SW 1271 (cell line): ENCODE measurements at places on chromosomes 5 and 9.

GRCh38 chr9:14313378-14313940, 482 bp downstream of the NFIB start:
- no peak for DNase-seq

- DNase-seq: no peak
Observed at GRCh38 chr5:114362197-114362976, 517 bp downstream of the KCNN2 start.

GRCh38 chr5:90223756-90224155, 185.8 kb downstream of the CETN3 start:
- DNase-seq: no peak

DNA sequence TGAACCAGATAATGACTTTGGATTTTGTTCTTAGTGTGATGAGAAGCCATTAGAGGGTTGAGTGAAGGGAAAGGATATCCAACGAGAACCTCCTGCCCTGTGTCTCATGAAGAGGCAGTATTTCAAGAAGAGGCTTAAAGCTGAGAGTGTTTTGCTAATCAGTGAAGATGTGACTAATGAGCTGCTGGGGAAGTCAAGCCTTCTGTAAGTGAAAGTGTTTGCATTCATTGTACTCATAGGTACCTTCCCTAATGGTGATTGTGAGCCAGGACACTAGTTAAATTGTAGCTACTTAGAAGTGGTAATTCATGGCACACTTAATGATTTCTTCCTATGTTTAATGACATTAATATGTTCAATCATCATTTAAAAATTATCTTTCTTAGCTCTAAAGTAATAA, 23.7 kb downstream of the PIP5K1B start:
- DNase-seq: no peak

DNA sequence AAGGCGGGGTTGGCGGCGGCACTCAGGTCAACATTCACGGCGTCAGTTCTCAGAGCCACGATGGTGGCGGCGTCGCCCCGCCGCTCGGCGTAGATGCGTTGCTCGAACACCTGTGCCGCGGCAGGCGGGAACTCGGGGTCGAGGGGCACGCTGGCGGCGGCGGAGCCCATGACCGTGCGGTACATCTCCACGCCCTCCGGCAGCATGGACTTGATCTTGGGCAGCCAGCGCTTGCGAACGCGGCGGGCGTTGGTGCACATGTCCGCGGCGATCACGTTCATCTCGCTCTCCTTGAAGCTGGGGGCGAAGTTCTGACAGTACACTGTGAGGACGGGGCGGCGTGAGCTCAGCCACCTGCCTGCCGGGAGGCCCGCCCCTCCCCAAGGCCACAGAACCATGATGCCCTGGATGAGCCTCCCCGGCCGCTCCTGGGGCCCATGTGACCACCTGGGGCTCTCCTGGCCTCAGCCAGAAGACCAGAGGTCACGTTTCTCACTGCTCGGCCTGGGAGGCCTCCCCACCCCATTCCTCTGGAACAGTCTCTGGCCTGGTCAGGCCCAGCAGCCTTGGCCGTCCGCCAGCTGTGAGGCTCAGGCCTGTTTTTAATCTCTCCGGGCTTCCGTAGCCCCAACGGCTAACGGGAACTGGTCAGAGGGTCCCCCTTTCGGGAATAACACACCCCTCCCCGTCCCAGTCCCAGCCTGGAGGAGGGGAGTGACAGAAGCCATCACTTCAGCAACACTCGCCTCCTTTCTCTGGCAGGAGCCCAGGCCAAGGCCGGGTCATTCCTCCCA, 50.7 kb upstream of the UBAC1 start:
- no peak for DNase-seq

GRCh38 chr5:147617711-147618350, 108.0 kb upstream of the DPYSL3 start:
- DNase-seq: no peak

GRCh38 chr9:115192835-115193525, 75.0 kb upstream of the TNC start:
- no peak for DNase-seq

DNA sequence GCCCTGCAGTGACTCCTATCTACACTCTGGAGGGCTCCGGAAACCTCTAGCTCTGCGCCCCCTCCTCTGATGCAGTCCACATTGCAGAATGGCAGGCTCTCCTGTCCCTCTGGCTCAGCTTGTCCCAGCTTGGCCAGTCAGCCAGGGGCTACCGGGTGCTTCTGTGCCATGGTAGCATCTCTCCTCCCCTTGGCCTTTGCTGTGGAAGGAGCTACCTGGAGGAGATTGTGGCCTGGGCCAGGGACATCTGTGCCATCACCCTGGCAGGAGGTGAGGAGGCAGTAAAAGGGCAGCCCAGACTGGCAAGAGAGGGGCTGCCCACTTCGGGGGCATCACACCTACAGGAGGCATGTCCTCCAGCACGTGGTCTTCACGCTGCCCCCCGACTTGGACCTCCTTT, 38.1 kb upstream of the FCN1 start:
- DNase-seq: no peak

DNA sequence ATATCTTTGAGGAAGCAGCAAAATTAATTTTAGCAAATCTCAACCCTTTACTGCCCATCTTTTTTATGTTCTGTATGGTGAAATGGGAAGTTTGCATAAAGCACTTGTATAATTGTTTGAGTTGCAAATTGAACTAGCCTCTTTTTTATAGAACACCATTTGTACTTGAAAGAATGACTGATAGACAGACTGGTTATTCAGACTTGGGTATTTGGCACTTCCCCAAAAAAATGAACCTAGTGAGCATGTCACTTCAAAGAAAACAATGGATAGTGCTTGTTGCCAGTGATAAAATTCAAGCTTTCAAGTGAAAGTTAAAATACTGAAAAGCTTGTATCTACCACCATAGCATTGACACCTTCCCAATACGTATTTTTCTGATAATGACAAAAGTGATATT, 115.8 kb downstream of the ERCC6L2 start:
- no peak for DNase-seq

GRCh38 chr9:122444041-122444733, 33.5 kb downstream of the OR1J1 start:
- no peak for DNase-seq

DNA sequence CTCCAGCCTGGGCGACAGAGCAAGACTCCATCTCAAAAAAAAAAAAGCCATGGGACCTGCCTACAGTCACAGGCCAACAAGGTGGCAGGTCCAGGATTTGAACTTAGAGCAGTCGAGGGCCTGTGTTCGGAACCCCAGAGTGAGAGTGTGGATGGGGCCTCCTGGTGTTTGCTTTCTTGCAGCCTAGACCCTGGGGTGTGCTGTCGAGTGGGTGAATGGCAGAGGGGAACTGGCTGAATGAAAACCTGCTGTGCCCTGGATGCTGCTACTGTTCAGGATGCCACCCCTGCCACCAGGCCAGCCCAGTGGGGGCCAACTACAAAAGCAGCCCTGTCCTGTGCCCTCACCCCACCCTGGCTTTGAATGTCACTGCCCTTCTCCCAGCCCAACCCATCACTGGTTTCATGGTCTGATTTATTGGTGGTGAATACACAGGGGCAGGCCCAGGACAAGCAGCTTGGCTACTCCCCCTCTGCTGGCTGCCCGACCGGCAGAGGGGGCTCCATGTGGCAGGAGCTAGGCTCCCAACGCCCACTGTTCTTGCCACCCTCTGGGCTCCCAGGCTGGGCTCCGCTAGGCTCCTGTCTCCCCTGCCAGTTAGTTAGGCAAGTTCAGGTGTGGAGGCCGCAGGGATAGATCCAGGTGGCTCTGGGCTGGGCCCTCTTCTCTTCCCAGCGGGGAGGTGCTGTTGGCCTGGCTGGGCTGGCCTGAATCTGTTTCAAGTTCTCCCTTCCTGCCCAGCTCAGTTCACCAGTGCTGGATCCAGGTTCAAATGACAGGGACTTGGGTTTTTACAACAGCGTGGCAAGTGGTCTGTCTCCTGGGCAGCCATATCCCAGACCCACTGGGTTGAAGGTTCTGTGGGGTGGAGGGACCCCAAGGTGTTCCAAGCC, 12.2 kb downstream of the FPGS start:
- DNase-seq: no peak

DNA sequence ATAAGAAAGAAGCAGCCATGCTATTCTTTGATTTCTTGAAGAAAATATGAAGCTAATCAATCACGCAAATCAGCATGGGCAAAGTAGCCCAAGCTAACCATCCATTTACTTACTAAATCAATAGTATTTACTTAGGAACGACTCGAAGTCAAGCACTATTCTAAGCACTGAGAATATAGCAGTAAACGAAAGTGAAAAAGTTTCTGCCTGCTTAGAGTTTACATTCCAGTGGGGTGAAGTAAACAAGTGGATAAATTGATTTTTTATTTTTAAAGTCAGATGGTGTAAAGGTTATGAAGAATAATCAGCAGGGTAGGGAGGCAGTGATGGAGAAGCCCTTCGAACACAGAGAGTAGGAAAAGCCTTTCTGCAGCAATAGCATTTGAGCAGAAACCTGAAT, 5.5 kb downstream of the TSTD2 start:
- DNase-seq: no peak

DNA sequence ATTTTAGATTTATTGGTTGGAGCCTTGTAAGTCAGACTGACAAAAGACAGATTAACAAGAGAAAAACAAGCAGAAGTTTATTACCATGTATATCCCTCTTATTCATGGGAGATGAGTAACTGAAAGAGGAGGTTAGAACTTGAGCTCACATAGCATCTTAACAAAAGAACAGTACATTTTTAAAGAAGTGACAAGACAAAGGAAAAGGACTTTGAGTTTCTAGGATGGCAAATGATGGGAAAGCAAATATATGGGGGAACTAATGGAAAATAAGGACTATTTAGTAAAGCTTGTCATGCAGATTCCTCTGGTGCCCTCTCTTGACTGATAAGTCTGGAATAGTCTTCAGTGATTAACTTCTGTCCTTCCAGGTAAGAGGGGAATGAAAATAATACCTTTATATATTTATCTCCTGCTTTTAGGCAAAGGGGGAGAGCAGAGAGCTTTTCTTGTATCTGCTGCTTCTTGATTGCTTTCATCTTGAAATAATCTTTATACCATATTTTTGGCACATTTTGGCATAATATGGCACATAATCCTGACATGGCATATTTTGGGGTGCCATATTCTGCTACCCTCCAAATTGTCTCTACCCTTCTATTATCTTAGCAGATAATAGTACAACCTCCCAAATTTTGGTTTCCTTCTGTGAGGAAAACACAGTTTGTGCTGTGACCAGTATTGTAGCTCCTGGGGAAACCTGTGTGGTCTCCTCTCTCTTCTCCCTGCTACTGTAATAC, 206.8 kb downstream of the TMC1 start:
- no peak for DNase-seq

GRCh38 chr5:42274913-42275312, 148.3 kb upstream of the GHR start:
- no peak for DNase-seq

DNA sequence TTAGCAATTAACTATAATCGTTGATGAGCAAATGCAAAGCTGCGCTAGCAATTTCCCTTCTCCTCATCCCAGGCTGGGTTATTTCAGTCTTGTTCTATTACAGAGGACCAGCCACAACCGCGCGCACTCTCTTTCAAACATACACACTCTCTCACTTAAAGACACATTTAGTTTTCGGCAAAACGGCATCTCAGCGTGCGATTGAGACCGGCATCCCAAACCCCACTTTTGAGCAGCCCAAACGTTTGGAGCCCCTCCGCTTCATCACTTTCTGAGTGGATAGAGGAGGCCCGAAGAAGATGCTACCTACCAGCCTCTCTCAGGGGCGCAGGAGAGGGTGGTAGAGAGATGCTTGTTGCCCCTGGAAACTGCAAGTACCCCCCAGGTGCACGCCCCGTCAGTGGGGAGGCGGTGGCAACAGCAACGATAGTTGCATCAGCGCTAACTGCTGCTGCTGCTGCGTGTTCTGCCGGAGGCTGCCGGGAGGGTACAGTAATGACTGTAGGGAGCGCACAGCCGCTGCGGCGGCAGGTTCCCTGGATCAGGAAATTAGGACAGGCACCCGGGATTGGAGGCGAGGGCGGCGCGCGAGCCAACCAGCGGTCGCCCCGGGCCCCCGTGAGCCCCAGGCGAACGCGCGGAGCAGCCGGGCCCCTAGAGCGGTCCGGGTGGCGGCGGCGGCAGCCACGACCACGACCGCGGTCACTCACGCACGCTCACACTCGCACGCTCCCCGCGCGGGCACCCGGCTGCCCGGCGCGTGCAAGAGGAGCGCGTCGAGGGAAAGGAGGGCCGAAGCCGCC, 467 bp upstream of the VLDLR start:
- no peak for DNase-seq

GRCh38 chr5:83370957-83371356, 100.6 kb upstream of the VCAN start:
- DNase-seq: no peak

- DNase-seq: no peak
Observed at GRCh38 chr5:139474890-139475791, 4.3 kb downstream of the SMIM33 start.

DNA sequence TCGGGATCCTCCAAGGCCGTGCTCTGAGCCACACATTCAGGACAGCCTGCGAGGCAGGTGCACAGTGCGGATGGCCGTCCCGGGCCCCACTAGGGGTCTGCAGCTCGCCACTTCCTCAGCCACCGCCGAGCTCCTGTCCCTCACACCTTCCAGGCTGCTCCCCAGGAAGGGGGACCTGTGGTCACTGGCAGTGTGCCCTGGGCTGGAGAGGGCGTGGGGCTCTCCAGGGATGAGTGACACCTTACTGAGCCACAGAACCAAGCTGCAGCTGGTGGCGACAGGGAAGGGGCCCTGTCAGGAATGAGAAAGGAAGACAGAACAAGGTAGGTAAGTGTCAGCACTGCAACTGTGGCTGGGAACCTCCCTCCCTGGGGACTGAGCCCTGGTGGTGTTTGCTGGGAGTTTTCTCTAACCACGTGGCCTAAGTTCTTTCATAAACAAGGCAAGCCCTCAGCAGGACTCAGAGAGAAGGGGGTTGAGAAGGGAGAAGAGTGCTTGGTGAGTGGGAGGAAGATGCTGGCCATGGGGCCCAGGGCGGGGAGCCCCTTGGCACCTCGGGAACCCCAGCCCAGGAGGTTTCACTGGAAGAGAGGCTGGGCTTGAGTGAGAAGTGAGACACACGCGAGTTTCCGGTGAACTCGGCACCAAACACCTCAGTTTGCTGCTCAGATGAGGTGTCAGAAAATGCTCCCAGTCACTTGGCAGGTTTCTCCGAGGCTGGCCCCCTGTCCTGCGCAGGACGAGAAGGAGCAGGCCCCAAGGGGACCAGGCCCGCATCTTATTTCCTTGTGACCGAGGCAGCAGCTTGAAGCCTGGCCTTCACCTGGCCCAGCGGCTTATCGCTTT, 5.2 kb downstream of the IL13 start:
- no peak for DNase-seq

DNA sequence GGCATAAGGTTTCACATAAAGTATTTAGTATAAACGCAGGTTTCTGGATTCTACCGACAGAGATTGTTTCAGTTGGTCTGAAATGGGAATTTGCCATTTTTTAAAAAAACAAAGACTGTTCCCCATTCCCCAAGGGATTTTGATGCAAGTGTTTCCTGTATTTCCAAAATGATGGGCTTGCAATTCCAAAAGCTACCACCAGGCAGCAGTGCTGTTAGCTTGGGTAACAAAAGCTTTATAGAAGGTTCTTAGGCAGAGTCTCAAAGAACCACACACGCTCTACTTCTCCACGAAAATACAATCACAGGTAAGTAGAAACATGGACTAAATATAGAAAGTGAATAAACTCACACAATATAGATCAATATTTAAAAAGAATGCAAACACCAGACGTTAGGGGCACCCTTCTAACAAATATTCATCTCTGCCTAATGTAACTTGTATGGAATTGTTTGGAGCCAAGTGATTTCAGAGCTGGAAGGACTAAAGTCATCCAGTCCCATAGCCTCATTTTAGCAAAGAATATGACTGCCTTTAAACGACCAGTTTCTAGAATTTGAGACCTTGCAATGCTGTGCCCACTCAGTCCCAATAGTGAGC, 154.3 kb downstream of the SPOCK1 start:
- peak; percentile 14 for DNase-seq

GRCh38 chr5:178470760-178471025, 119.5 kb downstream of the COL23A1 start:
- DNase-seq: no peak
